ENCODE measurements at places on chromosomes 3 and 15. TPM values are rescaled to one million over a fixed set of nuclear protein-coding genes. Genes with fewer than 3 reads are reported as not detected.

DNA sequence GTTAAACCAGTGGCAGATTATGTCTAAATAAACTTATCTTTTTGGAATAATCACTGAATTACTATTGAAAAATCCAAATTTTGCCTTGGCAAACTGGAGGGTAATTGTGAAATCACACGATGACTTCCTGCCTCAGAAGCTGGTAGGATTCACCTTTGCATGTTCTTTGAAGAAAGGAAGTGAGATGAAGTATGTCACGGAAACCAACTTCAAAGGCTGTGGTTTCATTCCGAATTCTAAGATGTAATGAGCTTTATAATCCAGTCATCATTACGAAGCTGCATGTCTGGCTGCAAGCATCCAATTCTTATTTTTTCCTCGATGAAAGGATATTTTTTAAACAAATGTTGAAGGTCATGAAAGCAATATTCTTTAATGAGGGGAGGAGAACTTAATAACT is 15.0 kb upstream of the ZBED2 start:
- no peak for DNase-seq

- DNase-seq, result no peak
Measured at GRCh38 chr3:120369037-120369467, 19.9 kb upstream of the LRRC58 start.

The PLCL2 gene
- 33.5 TPM for total RNA-seq

The FAM43A gene
- 39.9 TPM for total RNA-seq

The SLC51B gene
- 0.53 TPM for total RNA-seq

DNA sequence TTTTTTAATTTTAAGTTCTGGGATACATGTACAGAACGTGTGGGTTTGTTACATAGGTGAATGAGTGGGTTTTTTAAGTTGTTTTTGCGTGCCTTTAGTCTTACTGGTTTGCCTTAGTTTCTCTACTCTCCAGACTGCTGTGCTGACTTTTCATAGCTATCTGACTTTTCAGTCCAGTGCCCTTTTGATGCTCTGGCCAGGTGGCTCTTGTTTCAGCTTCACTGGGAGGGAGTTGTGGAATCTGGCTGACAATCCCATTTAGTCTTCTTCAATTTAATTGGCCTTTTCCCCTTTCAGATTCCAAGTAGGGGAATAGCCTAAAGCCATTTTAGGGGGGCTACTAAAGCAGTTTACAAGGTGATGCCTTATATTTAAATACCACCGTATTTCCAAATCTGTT is 30.1 kb downstream of the FNDC3B start:
- DNase-seq, result no peak

GRCh38 chr3:125245521-125245920 is 33.0 kb upstream of the SLC12A8 start:
- DNase-seq, result no peak

DNA sequence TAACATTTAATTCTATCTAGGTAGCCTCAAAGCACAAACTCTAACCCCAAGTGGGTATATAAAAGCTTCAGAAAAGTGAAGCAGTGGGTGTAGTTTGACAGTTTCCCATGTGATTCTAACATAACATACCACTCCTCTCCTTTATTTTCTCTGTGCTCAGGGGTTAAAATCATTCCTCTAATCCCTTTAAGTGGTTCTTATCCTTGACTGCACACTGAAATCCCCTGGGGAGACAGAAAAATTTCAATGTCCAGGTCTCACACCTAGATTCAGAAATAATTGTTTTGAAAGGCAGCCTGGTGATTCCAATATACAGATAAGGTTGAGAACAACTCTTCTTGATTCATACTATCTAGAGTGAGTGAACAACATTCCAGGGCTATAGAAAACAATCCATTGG is 986.4 kb downstream of the ROBO1 start:
- no peak for DNase-seq

The FBXW12 gene
- total RNA-seq, result 0.27 TPM

The WDR93 gene
- total RNA-seq, result not detected

The MORC1 gene
- not detected for total RNA-seq

The MNS1 gene
- 5.1 TPM for total RNA-seq

The PRRT3 gene
- total RNA-seq, result 1.5 TPM

The CPEB1 gene
- total RNA-seq, result 27.1 TPM

DNA sequence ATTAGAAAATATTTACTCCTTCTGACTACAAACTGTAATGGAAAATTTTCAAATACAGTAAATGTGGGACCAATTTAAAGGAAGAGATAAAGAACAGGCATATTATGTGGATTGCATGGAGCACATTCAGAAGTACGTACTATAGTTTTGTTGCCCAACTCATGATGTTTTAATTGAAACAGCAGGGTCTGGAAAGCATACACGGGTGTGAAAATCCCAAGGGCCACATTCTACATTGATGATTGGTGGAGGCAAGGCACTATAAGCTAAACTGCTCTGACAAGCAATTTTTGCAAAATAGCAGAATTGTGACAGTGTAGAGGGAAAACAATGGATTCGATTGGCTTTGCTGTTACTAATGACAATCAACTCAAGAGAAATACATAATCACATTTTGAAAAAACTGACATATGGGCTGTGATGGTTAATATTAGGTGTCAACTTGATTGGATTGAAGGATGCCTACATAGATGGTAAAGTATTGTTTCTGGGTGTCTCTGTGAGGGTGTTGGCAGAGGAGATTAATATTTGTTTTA is 458.6 kb downstream of the PYDC2 start:
- no peak for DNase-seq

GRCh38 chr15:79673416-79674123 is 223.2 kb downstream of the MTHFS start:
- DNase-seq, result no peak

DNA sequence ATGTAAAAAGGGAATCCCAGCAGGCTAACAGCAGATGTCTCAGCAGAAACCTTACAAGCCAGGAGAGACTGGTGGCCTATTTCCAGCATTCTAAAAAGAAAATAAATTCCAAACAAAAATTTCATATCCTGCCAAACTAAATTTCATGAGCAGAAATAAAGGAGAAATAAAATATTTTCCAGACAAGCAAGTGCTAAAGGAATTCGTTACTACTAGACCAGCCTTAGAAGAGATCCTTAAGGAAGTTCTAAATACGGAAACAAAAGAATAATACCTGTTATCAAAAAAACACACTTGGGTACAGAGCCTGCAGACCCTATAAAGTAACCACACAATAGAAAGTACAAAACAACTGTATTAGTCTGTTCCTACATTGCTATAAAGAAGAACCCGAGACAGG is 41.4 kb downstream of the HDGFL3 start:
- DNase-seq, result no peak

GRCh38 chr3:156674911-156675829 is 780 bp downstream of the TIPARP start:
- peak; percentile 85 for DNase-seq

DNA sequence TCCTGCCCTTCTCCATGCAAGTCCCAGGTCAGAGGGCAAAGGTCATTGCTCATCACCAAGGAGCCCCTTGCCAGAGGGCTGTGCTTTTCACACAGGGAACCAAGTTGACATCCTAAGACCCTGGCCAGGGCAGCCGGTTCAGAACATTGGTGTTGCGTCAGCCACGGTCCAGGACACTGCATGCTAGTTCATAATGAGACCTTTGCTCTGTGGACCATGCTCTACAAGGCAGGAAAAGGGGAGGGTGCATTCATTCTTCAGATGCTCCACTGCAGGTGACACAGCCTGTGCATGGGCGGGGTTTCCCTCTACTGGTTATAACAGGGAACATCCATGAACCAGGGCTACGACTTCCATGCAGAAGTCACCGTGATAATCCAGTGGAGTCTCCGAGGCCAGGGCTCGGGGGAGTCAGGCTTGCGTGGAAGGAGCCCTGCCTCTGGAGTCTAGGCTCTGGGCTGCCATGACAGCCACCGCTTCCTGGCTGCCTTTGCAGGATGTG is 81.6 kb downstream of the OCA2 start:
- no peak for DNase-seq

The ALDH1A3 gene
- total RNA-seq, result 48.3 TPM

GRCh38 chr3:115040673-115041286 is 106.3 kb downstream of the ZBTB20 start:
- DNase-seq, result no peak

The AADACL2 gene
- not detected for total RNA-seq
